Mesangial cell (primary cell): ENCODE measurements at places on chromosomes 6 and 20. TPM values are rescaled to one million over a fixed set of nuclear protein-coding genes. Genes with fewer than 3 reads are reported as not detected.

Gene EPHA7
- total RNA-seq: 1.1 and 26.4 TPM in 2 replicates

Gene BPIFB1
- not detected in 2 replicates for total RNA-seq

Gene ARMC2
- total RNA-seq: 0.81 and 1.6 TPM in 2 replicates

Gene BCL2L1
- total RNA-seq: 129 and 235 TPM in 2 replicates

Gene NCOA3
- 16.9 and 25.7 TPM in 2 replicates for total RNA-seq

Gene PRSS35
- 0.16 and 1.1 TPM in 2 replicates for total RNA-seq

Gene FOXS1
- 2.3 and 15.2 TPM in 2 replicates for total RNA-seq

Gene WFDC5
- not detected in 2 replicates for total RNA-seq

Gene PROKR2
- total RNA-seq: not detected in 2 replicates

Gene TAP2
- total RNA-seq: 11.3 and 38.3 TPM in 2 replicates

Gene CST9L
- not detected in 2 replicates for total RNA-seq

Gene KCNK15
- under 0.01 and 1.8 TPM in 2 replicates for total RNA-seq

Gene TP53RK
- 29.0 and 30.4 TPM in 2 replicates for total RNA-seq

Gene PHACTR1
- 1.8 and 4.1 TPM in 2 replicates for total RNA-seq

Gene XPO5
- 29.2 and 46.4 TPM in 2 replicates for total RNA-seq

Gene MAFB
- 0.33 and 1.1 TPM in 2 replicates for total RNA-seq

Gene SMOC2
- total RNA-seq: 0.13 TPM in 1 of 2 replicates, not detected in the other

Gene CDSN
- 0.25 TPM in 1 of 2 replicates, not detected in the other for total RNA-seq

Gene PLCB4
- 12.1 and 34.4 TPM in 2 replicates for total RNA-seq

Gene ADGRF4
- 0.25 and 0.33 TPM in 2 replicates for total RNA-seq

Gene CYP24A1
- not detected in 2 replicates for total RNA-seq

Gene RSPO3
- 0.16 and 0.25 TPM in 2 replicates for total RNA-seq

Gene PRRT1
- 0.76 TPM in 1 of 2 replicates, not detected in the other for total RNA-seq

Gene HLA-DOB
- 0.16 TPM in 1 of 2 replicates, not detected in the other for total RNA-seq

Gene KHDC1L
- total RNA-seq: 0.33 TPM in 1 of 2 replicates, not detected in the other

Gene TNFAIP3
- total RNA-seq: 17.0 and 23.6 TPM in 2 replicates

Gene GRM1
- under 0.01 and 0.25 TPM in 2 replicates for total RNA-seq

Gene ARMH2
- total RNA-seq: not detected in 2 replicates

Gene MEP1A
- not detected in 2 replicates for total RNA-seq

Gene RNF144B
- total RNA-seq: 2.1 and 13.2 TPM in 2 replicates

Gene GPR63
- total RNA-seq: 1.5 and 2.0 TPM in 2 replicates

Gene TREML1
- total RNA-seq: not detected in 2 replicates

Gene GNAS-AS1
- total RNA-seq: 0.63 and 1.3 TPM in 2 replicates

Gene FAM83C
- total RNA-seq: not detected in 2 replicates

Gene PPIL6
- 0.98 and 2.3 TPM in 2 replicates for total RNA-seq

Gene DCDC2
- total RNA-seq: 45.6 and 93.4 TPM in 2 replicates

Gene SLC35D3
- not detected in 2 replicates for total RNA-seq

Gene CAPN11
- total RNA-seq: 0.25 TPM in 1 of 2 replicates, not detected in the other

Gene EBF4
- total RNA-seq: 0.98 and 7.2 TPM in 2 replicates

Gene TFAP2B
- 0.16 and 1.0 TPM in 2 replicates for total RNA-seq

Gene CDC5L
- total RNA-seq: 7.4 and 11.9 TPM in 2 replicates

Gene DDR1
- total RNA-seq: 55.7 and 224 TPM in 2 replicates

Gene NCOA5
- total RNA-seq: 16.5 and 21.5 TPM in 2 replicates

Gene C20orf144
- total RNA-seq: not detected in 2 replicates

Gene TBX18
- total RNA-seq: 1.3 and 2.5 TPM in 2 replicates

Gene ARG1
- total RNA-seq: not detected in 2 replicates

Gene B3GAT2
- total RNA-seq: not detected in 2 replicates

Gene GPLD1
- 0.81 and 4.1 TPM in 2 replicates for total RNA-seq

Gene ZNF184
- total RNA-seq: 3.3 and 3.4 TPM in 2 replicates

Gene ESF1
- total RNA-seq: 2.6 and 3.0 TPM in 2 replicates

Gene MDN1
- total RNA-seq: 11.9 and 15.5 TPM in 2 replicates

Gene MAK
- total RNA-seq: 0.16 TPM in 1 of 2 replicates, not detected in the other

Gene TMEM14A
- total RNA-seq: 18.5 and 24.8 TPM in 2 replicates

Gene OR2J3
- not detected in 2 replicates for total RNA-seq

Gene CRISP2
- under 0.01 and 0.16 TPM in 2 replicates for total RNA-seq

Gene FAM209B
- not detected in 2 replicates for total RNA-seq

Gene PERP
- total RNA-seq: 41.5 and 43.3 TPM in 2 replicates
